Activated naive CD4-positive, alpha-beta T cell (primary cell): ENCODE measurements at places on chromosomes 2 and 18.

DNA sequence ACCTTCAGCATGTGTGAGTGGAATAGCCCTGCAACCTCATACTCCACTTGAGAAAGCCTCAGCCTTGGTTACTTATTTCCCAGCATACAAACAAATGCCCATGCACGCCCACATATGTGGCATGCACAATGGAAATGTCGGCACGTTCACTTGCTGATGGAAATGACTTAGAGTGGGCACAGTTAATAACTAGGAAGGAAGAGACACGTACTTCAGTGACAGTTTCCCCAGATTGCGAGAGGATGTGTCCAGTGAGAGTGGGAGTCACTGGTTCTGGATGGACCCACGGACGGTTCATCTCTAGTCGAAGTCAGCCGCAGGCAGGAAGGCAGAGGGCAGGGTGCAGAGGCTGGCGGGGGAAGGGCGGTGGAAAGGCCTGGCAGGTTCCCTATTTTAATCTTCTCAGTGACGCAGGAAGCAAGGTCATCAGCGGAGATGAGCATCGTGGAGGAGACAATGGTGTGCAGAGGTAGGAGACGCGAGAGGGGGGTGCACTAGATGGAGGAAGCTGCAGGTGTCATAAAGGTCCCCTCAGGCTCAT, 350.7 kb upstream of the MYT1L start:
- DNase-seq: no peak

DNA sequence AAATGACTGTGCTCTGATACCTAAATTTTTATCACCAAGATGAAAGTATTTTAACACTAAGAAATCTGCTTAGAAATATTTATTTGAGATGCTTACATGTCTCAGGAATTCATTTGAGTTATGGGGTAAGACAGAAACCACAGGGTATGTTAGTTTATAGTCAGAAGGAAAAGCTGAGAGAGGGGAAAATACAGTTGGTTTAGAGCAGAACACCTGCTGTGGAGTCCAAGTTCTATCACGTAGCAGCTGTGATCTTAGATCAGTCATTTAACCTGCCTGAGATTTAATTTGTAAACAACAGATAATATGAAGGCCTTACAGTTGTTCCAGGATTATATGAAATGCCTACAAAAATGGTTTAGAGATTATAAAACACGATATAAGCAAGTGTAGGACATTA, 29.0 kb downstream of the PDE6D start:
- no peak for DNase-seq

GRCh38 chr2:239250216-239251081, 150.4 kb downstream of the HDAC4 start:
- DNase-seq: no peak

DNA sequence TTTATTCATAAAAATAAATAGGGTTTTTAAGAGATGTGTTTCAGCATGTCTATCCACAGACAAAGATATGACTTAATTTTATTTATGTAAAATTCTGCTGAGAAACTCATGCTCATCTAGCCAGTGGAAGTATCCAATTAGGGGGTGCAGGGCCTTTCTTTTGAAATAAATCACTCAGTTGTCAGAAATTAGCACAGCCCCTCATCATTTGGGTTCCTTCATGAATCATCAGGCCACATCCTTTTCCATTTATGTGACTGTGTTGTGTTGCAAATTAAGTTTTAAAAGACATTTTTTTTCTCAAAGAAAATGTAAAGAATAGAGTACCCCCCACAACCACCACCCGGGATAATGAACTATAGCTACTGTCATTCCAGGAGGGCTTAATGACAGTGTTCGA, 185.8 kb downstream of the NRP2 start:
- no peak for DNase-seq

- no peak for DNase-seq
Measured at GRCh38 chr2:172113617-172114016, 10.9 kb upstream of the DLX2 start.

DNA sequence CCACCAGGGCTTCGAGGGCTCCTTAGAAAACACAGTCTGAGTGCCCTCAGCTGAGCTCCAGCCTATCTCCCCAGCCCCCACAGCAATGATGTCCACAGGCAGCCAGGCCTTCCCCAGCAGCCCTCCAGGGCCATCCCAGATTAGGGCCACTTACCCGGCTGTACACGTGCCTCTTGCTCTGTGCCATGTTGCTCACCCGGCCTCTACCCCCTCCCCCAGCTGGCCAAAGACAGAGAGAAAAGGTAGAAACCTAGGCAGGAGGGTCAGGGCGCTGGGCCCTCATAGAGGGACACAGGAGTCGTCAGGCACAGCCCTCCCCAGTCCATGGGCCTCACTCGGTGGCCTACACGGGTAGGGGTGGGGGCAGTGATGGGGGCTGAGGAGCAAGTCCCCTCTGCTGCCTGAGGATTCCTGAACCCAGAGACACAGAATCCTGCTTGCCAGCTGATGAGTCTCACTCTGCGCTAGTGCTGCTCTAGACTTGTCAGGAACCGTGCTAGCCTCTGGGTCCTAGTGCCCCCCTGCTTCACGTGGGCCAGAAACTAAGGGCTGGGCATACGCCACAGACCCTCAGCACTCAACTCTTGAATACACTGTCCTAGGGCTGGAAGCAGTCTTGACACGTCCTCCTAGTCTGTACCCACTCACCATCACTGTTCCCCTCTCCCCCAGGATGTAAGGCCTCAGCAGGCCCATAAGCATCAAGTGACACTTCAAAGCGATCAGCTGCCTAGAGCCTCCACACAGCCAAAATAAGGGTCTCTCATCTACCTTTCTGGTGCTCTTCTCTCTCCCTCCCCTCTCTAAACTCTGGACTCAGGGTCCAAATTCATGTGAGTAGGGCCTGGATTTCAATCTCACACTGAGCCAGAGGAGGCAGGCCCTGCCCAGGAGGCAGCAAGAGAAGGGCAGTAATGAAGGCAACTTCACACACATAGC, at the start of gene DCTN1:
Gene DCTN1 (minus strand): TSS at position 461 of the 939 bp plus-strand sequence. CDS start 274 bp downstream, at position 187.
- DNase-seq: no peak

GRCh38 chr18:13762690-13763439, 36.4 kb downstream of the RNMT start:
- DNase-seq: no peak

GRCh38 chr2:87996570-87996969, 19.8 kb downstream of the RNU2-63P start:
- DNase-seq: no peak

GRCh38 chr2:39068299-39069135, 52.3 kb downstream of the SOS1 start:
- no peak for DNase-seq

GRCh38 chr2:158635961-158636601, 159.0 kb upstream of the DAPL1 start:
- no peak for DNase-seq

DNA sequence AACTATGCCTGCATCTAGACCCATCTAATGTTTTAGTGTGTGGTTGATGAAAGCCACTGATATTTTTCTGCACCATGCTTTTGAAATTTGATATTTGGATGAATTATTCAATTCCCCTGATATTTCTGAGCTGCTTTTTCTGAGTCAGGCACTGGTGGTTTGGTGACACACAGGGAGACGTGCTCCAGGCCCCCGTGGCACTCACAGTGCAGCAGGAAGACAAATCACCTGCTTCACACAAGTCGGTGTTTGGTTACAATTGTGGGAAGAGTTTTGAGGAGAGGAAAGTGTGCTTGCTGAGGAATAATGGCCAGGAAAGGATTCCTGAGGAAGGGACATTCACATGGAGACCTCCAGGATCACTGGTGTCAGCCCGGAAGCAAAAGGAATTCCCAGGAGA, 179.7 kb downstream of the ACKR3 start:
- no peak for DNase-seq

- no peak for DNase-seq
Measured at GRCh38 chr2:109381327-109381820, 232.4 kb downstream of the SEPTIN10 start.

- no peak for DNase-seq
Measured at GRCh38 chr2:106841886-106842645, 43.9 kb downstream of the ST6GAL2 start.

GRCh38 chr2:169229590-169229989, 132.7 kb downstream of the LRP2 start:
- DNase-seq: no peak

DNA sequence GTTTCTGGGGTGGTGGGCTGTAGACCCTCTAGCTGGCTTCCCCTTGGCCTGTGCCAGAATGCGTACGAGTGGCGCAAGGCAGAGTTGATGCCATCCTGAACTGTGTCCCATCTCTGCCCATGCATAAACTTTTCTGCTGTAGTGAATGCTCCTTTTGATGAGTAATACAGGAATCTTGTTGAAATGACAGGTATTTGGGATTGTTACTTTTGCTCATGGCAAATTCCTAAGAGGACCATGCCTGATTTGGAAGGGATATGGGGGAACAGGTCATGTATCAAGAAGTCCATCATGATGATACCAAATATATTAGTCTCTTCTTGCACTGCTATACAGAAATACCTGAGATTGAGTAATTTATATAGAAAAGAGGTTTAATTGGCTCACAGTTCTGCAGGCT, 648.0 kb downstream of the SLC4A3 start:
- no peak for DNase-seq

GRCh38 chr2:128237081-128237534, 81.6 kb downstream of the HS6ST1 start:
- DNase-seq: no peak

DNA sequence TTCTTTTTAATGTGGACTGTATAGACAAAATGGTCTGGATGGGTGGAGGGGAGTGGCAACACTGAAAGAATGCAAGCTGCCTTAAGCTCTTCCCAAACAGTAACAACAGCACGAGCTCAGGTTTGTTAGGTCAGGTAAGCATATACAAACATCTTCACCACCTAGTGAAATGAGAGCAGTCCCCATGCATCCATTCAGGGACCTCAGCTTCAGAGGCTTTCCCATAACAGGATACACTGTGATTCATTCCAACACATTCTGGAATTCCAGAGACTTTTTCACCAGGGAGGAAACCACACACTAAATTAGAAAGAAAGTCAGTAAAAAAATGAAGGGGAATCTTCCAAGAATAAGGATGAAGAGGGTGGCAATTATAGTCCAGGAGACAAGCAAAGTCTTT, 50.4 kb upstream of the BZW1 start:
- no peak for DNase-seq

DNA sequence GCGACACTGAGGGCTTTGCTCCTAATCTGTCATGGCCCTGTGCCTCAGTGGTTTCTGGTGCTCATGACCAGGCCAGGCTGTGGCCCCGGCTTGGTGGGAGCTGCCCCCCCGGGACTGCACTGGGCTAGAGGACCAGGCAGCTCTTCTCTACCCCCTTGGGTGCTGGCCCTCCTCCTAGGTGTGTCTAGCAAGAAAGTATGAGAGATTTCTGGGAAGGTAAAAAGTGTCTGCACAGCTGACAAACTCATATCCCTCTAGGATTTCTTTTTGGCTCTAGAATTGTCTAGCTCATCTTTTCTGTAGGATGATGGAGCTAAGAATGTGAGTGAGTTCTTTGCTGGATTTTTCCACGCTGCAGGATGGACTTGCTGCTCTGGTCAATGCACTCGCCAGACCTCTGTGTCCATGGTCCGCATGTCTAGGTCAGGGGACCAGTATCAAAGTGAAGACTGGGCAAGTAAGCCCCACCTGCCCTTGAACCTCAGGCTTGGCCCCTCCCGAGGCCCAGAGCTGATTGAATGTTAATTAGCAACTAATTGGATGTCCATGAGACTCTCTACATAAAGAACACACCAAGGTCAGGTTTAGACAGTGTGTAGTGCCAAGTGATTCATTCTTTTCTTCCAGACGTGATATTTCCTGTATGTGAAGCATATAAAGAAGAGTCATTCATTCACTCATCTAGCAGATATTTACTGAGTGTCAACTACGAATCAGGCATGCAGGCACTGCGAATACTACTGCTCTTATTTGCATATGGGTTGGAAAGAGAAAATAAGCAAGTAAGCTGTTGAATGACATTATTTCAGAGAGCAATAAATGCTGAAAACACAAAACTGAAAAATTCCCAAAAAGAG, 15.6 kb upstream of the PSD4 start:
- DNase-seq: no peak

GRCh38 chr2:113762377-113763118, 6.1 kb upstream of the SLC35F5 start:
- DNase-seq: no peak

DNA sequence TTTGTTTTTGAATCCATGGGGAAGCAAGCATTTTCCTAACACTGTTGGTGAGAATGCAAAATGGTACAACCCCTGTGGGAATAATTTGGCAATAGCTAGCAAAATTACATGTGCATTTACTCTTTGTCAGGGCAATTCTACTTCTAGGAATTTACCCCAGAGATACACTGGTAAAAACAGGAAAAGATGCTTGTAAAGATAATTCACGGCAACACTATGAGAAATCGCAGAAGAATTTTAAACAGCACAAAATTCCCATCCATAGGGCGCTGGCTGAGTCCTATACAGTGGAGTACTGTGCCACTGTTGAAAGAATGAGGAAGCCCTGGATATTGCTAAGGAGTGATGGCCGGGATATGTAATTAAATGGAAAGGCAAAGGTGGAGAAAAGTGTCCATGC, 75.8 kb downstream of the DGKD start:
- DNase-seq: no peak

GRCh38 chr2:135052997-135053474, 944 bp downstream of the RAB3GAP1 start:
- DNase-seq: no peak

DNA sequence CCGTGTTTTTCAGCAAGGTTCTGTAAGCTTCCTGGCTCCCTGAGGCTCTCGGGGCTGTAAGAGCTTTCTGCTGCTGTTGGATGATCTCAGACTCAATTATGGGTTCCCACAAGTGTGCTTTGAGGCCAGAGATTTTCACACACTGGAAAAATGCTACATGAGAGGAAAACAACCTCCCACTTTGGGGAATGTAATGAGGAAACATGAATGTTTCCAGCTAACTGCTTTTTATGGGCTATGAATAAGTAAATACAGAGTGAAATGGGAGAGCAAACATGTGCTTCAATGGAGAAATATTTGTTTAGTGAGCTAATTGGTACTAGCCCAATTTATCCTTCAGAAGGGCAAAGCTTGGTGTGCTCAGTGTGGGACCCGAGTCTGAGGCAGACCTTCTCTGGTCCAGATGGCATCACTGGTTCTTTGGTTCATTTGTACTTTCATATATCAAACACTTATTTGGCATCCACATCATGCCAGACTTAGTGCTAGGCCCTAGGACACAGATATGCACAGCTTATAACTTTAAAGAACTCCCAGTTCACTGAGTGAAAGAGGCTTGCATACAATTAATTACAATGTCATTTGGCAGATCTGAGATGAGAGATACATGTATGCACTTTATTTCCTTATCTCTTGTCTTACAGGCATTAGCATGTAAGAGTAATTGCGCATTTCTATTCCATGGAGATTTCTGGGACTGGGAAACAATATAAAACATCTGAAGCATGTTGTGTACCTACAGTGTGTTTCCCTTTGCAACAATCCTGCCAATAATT, 248.8 kb downstream of the RDH14 start:
- DNase-seq: no peak

DNA sequence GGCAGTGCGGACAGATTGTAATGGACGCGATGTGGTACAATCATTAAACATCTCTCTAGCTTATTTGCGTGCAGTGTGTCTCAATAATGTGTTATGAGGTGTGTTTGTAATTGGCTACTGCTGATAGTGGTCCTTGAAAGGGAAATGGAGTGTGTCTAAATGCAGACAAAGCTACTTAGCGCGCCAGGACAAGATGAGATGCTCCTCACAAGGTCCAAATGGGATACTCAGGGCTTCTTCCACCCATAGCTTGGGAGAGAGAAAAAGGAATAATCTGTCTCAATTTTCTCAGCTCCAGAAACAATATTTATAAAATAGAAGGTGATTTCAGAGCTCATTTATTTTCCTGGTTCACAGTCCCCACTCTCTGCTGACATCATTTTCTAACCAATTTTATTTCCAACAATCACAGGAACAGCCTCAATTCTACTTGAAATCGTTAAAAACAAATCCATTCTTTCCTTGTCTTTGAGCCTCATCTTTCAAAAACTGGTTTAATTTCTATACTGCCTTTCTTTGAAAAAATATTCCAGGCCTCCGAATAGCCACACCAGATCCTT, 28.5 kb downstream of the GALNT14 start:
- DNase-seq: no peak
